Heart left ventricle (tissue), 16 donors: ENCODE measurements at places on chromosomes 5 and 9.

DNA sequence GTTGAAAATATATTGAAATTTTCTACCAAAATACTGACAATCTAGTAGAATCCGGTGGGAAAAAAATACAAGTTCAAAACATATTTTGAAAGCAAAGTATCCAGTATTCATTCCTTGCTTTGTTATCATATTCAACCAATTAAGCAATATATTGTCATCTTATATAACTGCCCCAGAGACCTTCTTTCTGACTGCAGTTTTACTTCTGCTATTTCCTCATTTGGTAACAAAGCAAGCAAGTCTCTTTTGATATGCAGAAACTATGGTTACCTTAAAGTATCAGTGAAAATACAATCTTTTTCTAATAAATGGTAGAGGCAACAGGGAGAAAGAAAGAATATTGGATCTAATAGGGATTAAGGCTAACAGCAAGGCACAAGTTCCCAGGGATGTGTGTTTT, 663.7 kb upstream of the MEF2C start:
- DNase-seq = no peak

GRCh38 chr5:170143091-170143490, 37.4 kb downstream of the FOXI1 start:
- DNase-seq = no peak

GRCh38 chr5:179914032-179914755, 6.5 kb upstream of the TBC1D9B start:
- no peak for DNase-seq

- DNase-seq = no peak
Observed at GRCh38 chr5:61334868-61335615, 3.0 kb downstream of the ZSWIM6 start.

DNA sequence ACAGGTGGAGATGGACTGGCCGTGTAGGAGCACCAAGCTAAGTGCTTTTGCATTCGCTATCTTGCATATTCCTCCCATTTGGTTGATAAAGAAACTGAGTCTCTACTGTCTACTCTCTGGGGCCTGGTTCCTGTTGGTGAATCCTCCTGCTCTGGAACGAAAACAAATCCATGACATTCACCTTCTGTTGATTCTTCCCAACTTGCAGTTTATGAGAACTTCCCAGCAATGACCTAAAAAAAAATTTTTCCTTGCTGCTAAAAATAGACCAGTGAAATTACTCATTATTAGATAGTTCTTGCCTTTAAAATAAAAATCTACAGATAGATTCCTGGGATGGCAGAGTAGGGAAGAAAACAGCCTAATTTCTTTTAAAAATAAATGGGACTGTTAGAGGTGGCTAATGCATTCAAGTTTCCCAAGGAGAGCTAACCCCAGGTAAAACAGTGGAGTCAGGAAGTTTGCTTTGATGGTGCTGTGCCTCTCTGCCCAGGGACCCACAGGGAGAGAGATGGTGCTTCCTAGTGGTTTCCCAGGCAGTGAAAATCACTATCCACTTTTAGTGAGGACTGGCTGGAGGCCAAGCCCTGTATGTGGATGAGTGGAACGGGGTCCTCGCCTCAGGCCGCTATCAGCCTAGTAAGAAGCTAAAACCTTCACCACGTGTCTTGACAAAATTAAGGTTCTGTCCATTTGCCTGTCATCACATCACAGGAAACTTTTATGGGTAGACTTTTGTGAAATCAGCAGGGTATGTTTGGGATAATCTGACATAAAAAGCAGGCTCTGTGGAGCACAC, 68.4 kb upstream of the NR3C1 start:
- no peak for DNase-seq

- no peak for DNase-seq
Observed at GRCh38 chr9:76891279-76891678, 14.6 kb downstream of the PRUNE2 start.

DNA sequence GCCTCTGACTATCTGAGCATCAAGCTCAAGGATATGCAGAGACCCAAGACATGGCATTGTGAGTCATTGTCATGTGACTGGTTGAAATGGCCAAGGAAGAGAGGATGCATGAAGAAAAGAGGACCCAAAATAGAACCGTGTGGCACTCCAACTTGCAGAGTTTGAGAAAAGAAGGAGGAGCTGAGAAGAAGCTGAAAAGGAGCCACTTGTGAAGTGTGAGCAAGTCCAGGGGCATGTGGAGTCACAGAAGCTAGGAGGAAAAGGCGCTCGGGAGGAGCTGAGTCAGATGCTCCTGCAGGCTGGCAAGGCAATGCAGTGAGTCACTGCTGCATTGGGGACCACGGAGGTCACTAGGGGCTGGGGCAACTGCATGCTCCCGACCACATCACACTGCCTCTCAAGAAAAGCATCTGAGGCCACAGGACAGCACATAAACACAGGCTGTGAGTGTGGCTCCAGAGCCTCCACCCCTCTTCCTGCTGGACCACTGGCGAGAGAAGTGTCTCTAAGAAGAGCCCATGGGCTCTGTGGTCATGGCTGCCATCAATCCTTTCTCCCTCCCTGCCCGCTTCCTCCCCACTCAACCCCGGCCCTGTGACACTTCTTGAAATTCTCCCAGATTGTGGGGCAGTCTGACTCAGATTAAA, 197.6 kb downstream of the DRD1 start:
- DNase-seq = no peak

DNA sequence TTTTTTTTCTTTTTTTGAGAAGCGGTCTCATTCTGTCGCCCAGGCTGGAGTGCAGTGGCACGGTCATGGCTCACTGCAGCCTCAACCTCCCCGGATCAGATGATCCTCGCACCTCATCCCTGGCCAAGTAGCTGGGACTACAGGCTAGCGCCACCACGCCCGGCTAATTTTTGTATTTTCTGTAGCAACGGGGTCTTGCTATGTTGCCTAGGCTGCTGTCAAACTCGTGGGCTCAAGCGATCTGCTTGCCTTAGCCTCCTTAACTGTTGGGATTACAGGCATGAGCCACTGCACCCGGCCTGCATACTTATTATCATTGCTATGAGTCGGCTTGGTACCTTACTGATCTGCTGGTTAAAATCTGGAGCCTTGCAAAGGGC, 790 bp upstream of the IARS1 start:
- no peak for DNase-seq

GRCh38 chr5:102313912-102314311, 17.8 kb upstream of the SLCO4C1 start:
- no peak for DNase-seq

- DNase-seq = no peak
Observed at GRCh38 chr5:63554191-63554590, 408.1 kb downstream of the HTR1A start.

- DNase-seq = no peak
Observed at GRCh38 chr9:120324996-120325642, 254.8 kb downstream of the CDK5RAP2 start.
